NCI-H510A (cell line): ENCODE measurements at places on chromosomes 16 and 17.

DNA sequence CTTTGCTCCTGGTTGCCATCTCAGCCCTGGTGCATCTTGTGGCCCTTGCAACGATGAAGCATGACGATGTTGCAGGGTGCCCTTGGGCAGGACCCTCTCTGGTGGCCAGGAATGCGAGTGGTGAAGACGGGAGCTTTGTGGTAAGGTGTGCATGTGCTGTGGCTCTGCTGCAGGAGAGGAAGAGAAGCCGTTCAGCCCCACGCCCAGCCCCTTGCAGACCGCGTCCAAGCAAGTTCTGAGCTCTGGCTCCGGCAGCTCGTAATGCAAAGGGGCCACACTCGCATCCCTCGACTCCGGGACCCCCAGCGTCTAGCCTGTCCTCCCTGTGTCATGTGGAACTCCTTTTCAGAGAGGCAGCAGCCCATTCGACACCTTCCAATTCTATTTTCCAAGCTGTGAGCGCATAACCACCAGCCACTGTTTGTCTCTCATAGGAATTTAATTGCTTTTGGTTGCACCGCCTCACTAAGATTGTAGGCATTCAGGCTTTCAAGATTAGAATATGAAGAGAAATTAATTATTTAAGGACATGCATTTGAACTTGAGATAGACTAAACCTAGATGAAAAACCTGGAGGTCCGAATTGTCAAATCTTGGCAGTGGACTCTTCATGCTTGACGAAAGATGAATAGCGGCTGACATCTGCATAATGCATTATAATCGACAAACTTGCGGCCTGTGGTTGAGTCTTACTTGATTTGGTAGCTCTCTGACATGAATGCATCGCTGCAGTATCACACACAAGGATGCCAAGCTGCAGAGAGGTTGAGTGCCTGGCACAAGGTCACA is 21.1 kb upstream of the KCNG4 start:
- DNase-seq = no peak

DNA sequence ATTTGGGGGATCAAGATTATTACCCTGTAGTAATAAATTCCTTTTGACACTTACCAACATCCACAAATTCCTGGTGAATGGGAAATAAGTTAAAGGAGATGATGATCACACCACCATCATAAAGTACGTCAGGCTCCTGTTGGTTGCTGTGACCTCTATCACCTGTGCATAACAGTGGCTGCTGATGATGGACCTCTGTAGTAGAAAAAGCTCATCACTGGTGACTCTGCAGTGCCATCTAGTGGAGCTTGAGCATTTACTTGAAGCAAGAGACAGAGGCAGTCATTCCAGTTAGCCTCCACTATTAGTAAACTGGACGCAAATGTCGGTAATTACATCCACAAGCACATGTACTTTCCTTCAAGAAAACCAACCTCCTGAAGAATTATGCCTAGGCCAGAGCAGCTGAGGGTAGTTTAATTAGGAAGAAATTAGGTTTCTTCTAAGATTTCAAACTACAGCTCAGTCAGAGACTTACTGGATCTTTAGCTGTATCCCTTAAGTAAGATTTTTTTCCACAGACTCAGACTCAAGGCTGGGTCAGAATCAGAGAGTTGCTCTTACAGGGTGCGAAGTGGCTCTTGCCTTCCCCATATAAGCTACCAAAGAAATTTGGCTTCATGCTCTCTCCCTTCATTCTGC is 39.3 kb downstream of the CYB561 start:
- peak; percentile 87 for DNase-seq

GRCh38 chr16:72024862-72025382 is 16.4 kb downstream of the DHODH start:
- DNase-seq = no peak

DNA sequence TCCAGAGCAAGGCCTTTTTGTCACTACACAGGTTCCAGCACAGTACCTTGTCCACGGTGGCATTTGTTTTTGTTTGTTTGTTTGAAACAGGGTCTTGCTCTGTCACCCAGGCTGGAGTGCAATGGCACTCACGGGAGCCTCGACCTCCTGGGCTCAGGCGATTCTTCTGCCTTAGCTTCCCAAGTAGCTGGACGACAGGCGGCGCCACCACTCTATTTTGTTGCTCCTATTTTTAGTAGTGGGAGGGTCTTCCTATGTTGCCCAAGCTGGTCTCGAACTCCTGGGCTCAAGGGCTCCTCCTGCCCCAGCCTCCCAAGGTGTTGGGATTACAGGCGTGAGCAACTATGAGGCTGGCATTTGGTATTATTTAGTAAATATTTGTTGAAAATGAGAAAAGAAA is 10.3 kb downstream of the MRC2 start:
- DNase-seq = no peak

GRCh38 chr16:49738832-49739231 is 117.1 kb downstream of the ZNF423 start:
- no peak for DNase-seq

DNA sequence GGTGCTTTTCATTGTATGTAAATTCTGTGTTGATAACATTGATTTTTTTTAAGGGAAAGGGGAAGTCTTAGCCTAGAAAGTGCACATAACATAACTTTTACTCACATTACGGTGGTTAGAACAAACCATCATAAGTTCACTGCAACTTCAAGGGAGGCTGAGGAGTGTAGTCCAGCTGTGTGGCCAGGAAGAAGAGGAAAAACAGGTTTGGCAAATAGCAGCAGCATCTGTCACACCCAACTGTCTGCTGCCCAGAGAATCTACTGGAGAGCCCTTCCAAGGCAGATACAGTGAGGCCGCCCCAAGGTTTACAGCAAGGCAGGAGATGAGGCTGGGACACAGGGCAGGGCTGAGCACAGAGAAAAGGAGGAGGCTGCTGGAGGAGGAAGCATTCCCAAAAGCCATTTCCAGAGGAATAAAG is 60.6 kb downstream of the AIPL1 start:
- DNase-seq = no peak

GRCh38 chr17:2981325-2981724 is 82.1 kb downstream of the OR1D5 start:
- DNase-seq = no peak

- DNase-seq = no peak
Measured at GRCh38 chr16:58332997-58333700, 38.3 kb upstream of the PRSS54 start.

DNA sequence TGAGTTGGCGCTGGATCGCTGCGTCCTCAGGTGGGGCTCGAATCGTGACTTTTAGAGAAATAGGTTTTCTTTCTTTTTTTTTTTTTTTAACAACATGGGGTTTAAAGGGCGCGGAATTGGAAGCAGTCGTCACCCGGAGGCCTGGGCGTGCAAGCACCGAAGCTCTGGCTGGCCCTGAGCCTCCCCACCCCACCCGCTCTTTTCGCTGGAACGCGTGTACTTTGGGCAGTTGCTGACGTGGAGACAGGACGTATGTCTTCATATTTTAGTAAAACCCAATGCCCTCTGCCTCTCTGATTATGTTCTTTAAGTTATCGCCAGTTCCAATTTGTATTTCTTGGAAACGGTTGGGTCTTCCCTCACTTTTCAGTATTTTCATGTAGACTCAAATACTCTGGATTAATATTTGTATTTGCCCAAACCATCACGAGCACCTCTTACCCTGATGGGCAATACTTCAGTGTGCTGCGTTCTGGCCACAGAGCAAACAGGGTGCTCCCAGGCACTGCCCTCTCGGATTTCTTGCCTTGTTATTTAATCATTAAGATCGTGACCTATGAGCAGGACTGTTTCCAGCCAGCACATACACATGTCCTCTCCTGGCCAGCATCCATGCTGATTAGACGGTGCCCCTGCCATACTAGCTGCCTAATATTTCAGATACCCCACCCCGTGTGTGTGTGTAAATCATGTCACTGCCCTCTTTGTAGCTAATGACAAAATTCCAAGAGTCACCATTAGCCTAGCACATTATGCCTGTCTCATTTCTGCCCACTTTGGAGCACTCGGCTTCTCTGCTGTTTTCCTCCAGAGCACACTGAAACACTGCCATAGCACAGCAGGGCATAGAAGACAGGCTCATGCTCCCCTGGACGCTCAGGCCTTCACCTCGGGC is 805 bp upstream of the C16orf95 start:
- no peak for DNase-seq

GRCh38 chr16:70160388-70160787 is 13.2 kb upstream of the CLEC18C start:
- DNase-seq = no peak

GRCh38 chr16:11142261-11142630 is 113.8 kb downstream of the SOCS1 start:
- DNase-seq = no peak

GRCh38 chr17:63701868-63702720 is 2.2 kb upstream of the LIMD2 start:
- DNase-seq = peak; percentile 66

DNA sequence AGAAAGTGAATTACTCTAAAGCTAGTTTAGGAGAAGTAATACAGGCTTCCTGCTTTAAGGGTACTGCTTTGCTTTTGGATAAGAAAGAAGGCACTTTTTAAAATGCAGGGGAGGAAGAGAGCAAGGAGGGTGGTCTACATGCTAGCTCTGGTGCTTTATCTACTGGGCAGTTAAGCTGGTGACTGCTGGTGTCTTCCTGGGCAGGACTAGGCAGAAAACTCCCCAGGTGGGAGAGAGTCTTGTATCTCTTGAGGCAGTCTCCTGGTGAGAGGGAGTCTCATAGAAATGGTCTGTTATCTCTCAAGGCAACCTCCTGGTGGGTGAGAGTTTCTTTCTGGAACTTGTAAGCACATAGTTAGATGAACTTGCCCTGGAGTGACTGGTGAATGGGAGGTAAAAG is 953.9 kb upstream of the GOT2 start:
- no peak for DNase-seq

GRCh38 chr17:44501866-44502375 is 1.3 kb downstream of the GPATCH8 start:
- DNase-seq = no peak

GRCh38 chr17:34358631-34359030 is 2.4 kb downstream of the CCL13 start:
- DNase-seq = no peak

GRCh38 chr16:48907906-48908634 is 298.1 kb upstream of the N4BP1 start:
- no peak for DNase-seq

- no peak for DNase-seq
Measured at GRCh38 chr16:68387301-68387700, 61.0 kb downstream of the SMPD3 start.

DNA sequence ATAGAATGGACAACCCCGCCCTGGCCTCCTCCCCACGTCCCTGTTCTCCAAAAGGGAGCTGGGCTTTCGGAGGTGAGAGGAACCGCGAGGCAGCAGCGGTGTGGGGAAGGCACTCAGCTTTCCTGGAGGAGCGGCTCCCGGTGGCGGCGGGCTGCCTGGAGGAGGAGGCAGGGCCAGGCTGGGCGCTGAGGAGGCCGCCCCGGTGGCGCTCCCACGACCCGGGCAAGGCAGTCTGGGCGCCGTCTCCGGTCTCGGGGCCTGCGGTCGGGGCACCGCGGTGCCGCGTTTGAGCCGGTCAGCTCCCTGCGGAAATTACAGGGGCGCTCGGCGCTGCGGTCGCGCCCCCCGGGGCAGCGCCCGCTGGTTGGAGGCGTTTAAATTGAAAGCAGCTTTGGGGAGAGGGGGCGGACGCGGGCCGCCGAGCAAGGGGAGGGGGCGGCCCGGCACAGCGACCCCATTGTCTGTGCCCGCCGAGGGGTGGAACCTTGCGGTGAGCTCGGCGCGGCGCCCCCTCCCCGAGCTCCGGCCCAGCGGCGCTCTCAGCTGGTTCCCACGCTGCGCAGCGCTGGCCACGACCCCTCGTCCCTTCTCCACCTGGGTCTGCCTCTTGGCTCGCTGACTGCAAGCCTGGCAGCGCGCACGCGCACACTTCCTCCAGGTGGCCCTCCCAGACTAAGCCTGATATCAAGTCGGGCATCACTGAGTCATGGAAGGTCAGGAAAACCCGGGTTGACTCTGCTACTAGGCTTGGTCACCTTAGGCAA is 58.7 kb upstream of the DLX4 start:
- no peak for DNase-seq

- peak; percentile 61 for DNase-seq
Measured at GRCh38 chr17:38742411-38743308, 5.5 kb downstream of the PCGF2 start.

DNA sequence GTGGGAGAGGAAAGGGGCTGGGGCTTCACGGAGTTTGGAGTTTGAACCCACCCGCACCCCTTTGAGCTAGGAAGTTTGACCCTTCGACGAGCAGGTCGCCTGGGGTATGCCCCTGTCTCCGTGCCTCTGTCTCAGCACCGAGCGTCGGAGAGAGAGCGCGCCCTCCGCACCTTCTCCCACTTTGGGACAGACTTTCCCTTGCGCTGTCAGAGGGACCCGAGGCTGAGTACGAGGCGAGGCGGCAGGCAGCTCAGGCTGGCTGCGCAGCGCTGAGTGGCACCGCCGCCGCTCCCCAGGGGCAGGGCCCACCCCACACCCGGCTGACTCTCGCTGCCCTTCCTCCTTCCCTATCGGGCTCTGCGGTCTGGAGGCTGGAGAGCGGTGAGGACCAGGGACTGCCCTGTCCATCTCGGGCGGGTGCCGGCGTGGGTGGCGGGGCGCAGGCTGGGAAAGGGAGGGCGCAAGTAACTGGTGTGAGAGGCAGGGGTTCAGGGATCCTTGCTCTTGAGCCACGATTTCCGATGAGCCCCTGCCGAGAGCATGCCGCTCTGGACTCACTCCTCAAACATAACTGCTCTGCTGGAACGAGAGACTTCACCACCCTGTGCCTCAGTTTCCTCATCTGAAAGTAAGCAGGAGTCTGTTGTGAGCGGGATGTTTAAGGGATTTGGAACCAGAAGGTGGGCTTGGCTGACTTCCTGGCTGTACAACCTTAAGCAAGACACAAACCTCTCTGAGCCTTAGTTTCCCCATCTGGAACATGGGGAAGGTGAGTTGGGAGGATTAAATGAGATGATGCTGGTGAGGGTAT is 981 bp downstream of the BEAN1 start:
- no peak for DNase-seq

DNA sequence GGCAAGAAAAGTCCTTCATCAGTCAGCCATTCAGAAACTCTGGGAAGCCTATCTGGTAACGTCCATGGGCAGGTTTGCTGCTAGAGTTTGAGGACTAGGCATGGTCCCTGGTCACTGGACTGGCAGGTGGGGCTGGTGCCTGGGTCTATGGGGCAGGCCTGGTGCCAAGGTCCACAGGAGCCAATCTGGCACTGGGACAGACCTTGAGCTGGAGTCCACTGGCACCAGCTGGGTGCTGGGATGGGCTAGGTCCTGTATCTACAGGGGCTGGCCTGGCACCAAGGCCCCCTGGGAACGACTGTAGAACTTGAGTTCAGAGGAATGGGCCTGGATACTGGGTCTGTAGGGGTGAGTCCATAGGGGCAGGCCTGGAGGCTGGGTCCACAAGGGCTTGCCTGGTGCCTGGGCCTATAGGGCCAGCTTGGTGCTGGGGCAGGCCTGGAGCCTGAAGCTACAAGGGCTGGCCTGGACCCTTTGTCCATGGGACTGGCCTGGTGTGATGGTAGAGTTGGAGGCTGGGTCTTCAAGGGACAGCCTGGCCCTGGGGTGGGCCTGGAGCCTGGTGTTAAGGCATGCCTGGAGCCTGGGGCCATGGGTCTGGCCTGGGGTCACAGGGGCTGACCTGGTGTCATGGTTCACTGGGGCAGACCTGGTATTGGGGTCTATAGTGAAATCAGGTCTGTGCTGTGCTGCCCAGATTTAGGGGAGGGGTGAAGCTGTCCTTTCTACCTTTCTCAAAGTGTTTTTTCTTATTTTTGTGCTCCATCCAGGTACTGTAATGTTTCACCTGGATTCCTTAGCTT is 30.5 kb upstream of the NKD1 start:
- DNase-seq = no peak
